ENCODE measurements at places on chromosomes 12 and 14.
A peak's percentile ranks its signal among the peaks of the same experiment; 100 is the strongest.

- DNase-seq = no peak
Measured at GRCh38 chr12:14913381-14913781, 25.0 kb downstream of the ERP27 start.

GRCh38 chr14:85415015-85415712 lies 114.8 kb upstream of the FLRT2 start:
- DNase-seq = peak; percentile 85

- no peak for DNase-seq
Measured at GRCh38 chr14:85250414-85251189, 279.3 kb upstream of the FLRT2 start.

GRCh38 chr12:55829967-55830600 lies 697 bp upstream of the DNAJC14 start:
- no peak for DNase-seq

DNA sequence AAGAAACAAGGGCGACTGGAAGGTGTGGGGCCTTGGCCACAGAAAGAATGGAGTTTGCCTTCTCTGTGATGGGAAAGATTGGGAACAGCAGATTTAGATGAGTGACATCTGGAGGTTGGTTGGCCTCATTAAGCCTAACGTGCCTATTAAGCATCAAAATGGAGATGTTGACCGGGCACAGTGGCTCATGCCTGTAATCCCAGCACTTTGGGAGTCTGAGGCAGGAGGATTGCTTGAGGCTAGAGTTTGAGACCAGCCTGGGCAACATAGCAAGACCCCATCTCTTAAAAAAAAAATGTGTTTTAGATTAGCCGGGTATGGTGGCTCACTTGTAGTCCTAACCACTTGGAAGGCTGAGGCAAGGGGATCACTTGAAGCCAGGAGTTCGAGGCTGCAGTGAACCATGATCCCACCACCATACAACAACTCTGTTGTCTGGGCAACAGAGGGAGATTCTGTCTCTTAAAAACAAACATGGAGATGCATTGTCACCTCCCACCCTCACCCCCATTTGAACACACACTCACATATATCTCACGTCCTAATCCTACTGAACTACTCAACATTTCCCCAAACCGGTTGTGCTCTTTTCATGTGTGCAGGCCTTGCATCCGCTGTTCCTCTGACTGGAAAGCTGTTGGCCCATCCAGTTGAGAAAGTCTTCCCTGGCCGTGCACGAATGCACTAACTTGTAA lies 172.1 kb downstream of the ETV6 start:
- DNase-seq = no peak

Data from RCC 7860 (cell line).